ENCODE measurements at places on chromosomes 5 and 9.

- no peak for DNase-seq
Measured at GRCh38 chr5:168215646-168216045, 75.8 kb upstream of the WWC1 start.

DNA sequence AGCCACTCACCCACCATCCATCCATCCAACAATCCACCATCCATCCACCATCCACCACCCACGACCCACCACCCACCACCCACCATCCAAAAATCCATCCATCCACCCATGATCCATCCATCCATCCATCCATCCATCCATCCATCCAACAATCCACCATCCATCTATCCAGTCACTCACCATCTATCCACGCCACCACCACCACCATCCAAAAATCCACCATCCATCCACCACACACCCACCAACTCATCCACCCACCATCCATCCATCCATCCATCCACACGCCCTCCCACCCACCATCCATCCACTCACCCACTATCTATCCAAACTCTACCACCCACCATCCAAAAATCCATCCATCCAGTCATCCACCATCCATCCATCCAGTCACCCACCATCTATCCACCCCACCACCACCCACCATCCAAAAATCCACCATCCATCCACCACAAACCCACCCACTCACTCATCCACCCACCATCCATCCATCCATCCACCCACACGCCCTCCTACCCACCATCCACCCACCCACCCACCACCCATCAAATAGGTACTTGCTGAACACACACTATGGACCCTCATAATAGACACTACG lies 9.0 kb downstream of the DPH7 start:
- DNase-seq = no peak

GRCh38 chr9:124770359-124771020 lies 621 bp downstream of the NR6A1 start:
- DNase-seq = no peak

DNA sequence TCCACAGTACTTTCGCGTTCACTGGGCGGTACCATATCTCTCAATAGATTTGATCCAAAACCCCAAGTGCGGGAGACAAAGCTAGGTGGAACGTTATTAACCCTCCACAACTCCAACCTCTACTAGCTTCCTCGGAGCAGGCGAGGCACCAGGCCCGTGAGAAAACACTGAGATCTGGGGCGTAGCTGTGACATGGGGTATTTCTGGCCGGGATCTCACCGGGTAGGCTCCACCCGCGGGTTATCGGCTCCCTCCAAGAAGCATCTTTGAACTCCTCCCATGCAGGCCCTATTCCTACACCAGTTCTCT lies 350 bp upstream of the SLC25A46 start:
- no peak for DNase-seq

GRCh38 chr9:133792721-133793470 lies 54.7 kb upstream of the SARDH start:
- DNase-seq = peak; percentile 85

DNA sequence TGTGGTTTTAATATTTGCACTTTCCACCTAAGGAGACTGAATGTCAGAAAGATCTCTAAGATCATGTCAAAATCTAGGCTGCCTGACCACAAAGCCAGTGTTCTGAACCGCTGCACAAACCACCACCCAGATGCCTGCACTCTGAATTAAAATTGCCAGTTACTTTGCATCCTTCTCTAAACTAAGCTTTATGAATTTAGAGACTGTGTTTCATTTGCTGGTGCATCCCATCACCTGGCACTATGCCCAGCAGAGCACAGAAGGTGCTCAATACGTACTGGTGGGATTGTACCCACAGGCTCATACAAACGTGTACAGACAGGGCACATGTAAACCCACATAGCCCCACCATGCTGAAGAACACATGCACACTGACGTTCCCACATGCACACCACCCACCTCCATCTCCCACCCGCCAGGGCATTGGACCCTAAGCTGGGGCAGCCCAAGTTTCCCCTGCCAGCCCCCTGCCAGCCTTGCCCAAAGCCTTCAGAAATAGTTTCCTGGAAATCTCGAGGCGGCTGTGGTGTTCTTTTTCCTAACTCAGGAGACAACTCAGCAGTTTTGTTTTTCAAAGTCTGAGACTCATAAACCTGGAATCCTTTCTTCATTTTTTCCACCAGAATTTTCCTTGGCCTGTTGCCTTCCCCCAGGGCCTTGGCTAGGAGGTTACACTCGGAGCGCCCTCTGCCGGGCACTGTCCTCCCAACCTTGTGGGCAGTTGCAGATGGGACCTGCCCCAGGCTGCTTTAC lies 9.6 kb upstream of the TRAF1 start:
- peak; percentile 96 for DNase-seq

DNA sequence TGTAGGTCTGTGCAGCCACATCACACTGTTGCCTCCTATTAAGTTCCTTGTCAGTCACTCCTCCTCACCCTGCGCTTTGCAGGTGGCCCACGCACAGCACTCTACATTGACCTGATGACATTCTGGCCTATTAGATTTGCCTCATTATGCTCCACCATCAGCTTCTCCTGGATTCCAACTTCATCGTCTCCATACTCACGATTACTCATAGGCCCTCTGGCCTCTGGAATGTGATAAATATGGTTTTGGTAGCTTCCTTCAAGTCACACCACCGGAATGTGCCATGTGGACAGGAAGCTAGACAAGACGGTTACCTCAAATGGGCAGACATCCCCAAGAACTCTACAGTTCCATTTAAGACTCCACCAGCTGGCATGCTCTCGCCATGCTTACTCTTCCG lies 158.0 kb upstream of the LHFPL2 start:
- DNase-seq = no peak

DNA sequence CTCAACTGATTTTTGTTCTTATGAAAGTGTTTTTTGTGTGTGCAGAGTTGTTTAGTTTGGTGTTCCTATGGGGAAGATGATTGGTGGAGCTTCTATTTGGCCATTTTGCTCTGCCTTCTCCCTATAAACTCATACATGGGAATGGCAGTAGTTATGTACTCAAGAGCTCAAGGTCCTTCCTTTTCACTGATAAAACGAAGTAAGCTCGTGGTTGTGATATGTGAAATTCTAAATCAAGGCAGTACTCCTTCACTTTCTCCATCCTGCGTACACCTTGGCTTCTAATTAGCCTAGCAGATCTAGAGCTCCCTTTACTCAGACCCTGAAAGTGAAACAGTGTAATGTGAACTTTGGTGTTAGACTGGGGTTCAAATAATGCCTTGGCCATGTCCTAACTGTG lies 159.3 kb upstream of the TNC start:
- DNase-seq = no peak

DNA sequence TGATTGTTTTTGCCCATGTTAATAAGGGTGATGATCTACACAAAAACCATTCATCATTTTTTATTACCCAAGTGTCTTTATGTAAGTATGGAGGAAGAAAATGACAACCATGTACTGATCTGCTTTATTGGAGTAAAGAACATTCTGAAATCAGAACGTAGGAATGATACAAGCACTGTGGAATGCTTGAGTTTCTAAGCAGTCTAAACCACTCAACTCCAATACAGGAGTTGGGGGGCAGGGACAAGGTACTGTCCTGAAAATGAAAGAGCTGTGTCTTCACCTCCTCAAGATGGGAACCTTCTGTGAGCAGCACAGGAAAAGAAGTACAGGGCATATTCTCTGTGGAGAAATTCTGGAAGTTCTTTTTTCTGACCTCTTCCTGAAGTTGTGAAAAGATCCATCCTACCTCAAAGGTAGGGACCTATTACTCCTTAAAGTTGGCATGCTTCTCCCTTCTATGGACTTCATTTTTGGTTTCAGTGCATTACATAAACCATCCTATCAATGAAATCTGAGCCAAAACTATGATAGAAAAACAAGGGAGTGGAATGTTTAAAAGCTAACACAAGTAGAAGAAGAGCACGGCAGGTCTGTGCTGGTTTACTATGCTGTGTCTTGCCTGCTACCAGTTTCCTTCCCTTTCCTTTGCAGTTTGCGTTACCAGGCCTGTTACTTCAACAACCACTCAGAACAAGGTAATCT lies 202.6 kb downstream of the SEMA5A start:
- no peak for DNase-seq

GRCh38 chr5:56625541-56625940 lies 189.8 kb upstream of the MAP3K1 start:
- DNase-seq = no peak

- DNase-seq = no peak
Measured at GRCh38 chr5:177364159-177364962, 6.6 kb downstream of the RGS14 start.

GRCh38 chr9:18786911-18787650 lies 245.9 kb downstream of the SAXO1 start:
- no peak for DNase-seq

- DNase-seq = no peak
Measured at GRCh38 chr9:87546704-87547103, 49.0 kb downstream of the DAPK1 start.

DNA sequence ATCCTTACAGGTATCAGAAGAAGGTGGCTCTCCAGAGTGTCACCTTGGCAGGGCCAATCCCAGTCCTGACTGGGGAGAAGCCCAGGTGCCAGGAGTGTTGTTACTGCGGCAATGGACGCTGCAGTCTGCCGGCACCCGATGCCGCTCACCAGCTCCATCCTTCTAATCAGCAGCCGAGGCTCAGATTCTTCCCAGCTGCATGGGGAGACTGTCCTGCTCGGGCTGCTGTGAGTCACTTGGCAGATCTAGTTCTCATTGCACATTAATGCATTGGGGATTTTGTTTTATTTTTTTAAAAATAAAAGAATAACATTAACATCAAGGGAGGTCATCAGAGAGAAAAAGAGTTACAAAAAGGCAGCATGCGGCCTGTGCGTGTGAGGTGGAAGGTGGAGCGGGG lies 115.8 kb downstream of the MTX3 start:
- no peak for DNase-seq

- peak; percentile 58 for DNase-seq
Measured at GRCh38 chr9:16319646-16320045, 550.8 kb downstream of the BNC2 start.

GRCh38 chr5:38051711-38052511 lies 206.4 kb upstream of the EGFLAM start:
- no peak for DNase-seq
